ENCODE measurements at places on chromosomes 13 and 19.

DNA sequence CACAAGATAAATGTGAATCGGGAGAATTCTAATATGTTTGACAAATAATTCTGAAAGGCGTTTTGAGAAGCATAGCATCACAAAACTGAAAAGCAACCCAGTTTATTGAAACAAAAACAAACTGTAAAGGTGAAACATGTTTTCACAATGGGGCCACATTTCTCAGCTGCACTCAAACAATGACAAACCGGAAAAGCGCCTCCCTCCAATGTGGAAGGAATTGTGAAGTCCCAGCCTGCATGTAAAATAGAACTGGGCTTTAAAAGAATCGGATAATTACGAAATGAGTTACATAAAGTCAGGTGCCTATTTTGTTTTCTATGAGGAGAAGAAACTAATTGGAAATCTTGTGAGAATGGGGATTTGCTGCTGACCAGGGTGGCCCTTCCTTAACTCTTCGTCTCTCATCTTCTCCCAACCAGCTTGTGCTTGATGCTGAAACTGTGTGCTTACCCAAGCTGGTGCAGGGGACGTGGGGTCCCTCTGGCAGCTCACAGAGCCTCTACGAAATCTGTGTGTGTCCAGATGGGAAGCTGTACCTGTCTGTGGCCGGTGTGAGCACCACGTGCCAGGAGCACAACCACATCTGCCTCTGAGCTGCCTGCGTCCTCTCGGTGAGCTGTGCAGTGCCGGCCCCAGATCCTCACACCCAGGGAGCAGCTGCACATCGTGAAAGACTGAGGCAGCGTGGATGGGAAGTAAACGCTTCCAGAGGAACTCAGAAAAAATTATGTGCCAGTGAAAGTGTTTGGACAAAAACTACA, 109.4 kb downstream of the SACS start:
- DNase-seq, result no peak

DNA sequence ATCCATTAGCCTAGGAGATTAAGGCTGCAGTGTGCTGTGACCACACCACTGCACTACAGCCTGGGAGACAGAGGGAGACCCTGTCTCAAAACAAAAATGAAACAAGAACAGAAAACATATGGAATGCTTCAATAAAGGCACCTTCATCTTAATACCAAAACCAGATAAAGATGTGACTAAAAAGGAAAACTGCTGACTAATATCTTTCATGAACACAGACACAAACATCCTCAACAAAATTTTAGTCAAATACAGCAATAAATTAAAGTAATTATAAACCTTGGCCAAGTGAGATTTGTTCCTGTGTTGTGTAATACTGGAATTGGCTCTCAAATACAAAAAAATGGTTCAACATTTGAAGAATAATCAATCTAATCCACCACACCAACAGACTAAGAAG, 103.5 kb downstream of the PRR20E start:
- no peak for DNase-seq

GRCh38 chr19:56201973-56202372, at the start of gene ZSCAN5C:
Gene ZSCAN5C (plus strand): TSS chr19:56202273. CDS start chr19:56205914, 3,641 bp downstream.
- DNase-seq, result no peak

DNA sequence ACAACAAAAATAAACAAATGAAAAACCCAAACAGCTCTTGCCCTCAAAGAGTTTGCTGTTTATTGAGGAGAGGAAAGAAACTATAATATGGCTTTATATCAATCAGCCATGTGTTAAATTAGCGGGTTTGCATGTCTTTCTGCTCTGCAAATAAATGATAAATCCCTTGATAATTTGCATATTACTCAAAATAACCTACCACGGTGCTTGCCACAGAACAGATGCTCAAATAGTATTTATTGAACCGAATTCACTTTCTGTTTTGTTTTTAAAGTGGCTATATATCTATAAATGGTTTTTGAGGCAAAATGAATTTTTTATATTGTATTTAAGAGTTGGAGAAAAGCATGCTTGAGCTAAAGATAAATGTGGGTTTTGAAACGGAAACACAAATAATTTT, 428.1 kb downstream of the ITGBL1 start:
- DNase-seq, result no peak

DNA sequence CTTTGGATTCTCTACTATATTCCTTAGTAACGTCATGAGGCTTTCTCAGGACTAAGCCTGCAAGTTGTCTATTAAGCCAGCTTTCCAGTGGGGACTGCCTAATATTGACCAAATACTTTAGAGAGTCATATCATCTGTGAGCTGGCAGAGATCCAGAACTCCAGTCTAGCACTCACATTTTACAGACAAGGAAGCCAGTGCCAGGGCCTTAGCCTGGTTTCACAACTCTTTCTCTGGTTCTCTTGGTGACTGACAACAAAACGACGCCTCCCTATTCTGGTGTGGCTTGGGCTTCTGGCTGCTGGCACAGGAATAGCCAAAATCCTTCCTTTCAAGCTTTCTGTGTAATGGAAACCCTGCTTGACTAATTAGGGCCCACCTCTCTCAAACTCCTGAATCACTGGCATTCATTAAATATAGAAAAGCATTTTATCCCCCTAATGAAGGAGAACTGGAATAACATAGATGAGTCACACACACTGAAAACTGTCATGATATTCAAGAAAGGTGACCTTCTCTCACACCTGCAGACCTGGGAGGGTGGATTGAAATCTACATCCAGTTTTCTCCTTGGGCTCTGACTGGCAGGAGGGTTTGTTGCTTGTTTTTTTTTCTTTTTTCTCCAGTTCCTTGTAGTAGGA, 75.2 kb upstream of the UBL3 start:
- DNase-seq, result no peak

GRCh38 chr13:36068566-36068965, 62.6 kb downstream of the DCLK1 start:
- no peak for DNase-seq

DNA sequence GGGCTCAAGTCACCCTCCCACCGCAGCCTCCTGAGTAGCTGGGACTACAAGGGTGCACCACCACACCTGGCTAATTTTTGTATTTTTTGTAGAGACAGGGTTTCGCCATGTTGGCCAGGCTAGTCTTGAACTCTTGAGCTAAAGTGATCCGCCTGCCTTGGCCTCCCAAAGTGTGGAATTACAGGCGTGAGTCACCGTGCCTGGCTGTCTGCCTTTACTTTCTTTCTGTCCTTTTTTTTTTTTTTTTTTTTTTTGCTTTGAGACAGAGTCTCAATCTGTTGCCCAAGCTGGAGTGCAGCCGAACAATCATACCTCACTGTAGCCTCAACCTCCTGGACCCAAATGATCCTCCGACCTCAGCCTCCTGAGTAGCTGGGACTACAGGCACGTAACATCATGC, 25.0 kb upstream of the OR1M1 start:
- no peak for DNase-seq

DNA sequence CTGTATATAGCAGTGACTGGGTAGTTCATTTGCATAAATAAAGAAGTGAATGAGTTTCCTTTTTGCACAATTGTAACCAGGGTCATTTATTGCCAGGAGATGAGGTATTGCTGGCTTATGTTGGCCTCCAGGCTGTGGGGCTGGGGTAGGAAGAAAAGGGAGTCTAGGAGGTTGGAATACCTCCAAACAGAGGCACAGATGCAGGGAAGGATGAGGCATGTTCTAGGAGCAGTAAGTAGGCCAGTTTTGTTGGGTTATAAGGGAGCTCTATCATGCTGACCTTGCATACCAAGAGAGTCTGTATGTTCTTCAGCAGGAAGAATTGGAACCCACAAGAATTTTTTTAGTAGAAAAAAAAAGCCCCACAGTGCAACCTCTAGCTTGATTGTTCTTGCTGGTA, 17.2 kb upstream of the CYSLTR2 start:
- DNase-seq, result no peak

DNA sequence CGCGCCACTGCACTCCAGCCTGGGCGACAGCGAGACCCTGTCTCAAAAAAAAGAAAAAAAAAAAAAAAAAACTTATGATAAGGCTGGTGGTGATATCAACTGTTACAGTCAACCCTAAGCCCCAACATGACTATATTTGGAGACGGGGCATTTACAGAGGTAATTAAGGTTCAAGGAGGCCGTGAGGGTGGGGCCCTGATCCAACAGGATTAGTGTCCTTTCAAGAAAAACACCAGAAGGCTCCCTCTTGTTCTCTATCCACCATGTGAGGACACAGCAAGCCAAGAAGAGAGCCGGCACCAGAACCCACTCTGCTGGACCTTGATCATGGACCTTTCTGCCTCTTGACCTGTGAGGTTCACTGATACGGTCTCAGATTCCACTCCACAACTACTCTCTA, 14.1 kb downstream of the MIER2 start:
- DNase-seq, result no peak

- DNase-seq, result no peak
These were observed 19.1 kb upstream of the KCTD4 start for GRCh38 chr13:45219938-45220375.

- no peak for DNase-seq
These were observed 79.2 kb upstream of the C13orf46 start for GRCh38 chr13:114053026-114053425.

DNA sequence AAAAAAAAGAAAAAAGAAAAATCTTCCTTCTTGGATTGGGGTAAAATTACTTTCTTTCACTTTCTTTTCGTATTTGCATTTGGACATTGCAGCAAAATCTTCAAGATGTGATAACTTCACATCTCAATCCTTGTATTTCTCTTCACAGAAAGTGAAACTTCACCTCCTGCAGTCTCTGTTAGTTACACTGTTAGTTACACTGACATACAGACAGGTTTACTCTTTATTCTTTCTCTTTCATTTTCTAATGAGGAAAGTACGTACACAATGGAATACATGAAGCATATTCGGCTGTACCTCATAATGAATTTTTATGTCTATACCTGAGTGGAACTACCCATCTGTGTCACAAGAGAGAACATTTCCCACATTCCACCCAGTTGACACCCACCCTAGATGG, 459.1 kb upstream of the GPC6 start:
- DNase-seq, result no peak

DNA sequence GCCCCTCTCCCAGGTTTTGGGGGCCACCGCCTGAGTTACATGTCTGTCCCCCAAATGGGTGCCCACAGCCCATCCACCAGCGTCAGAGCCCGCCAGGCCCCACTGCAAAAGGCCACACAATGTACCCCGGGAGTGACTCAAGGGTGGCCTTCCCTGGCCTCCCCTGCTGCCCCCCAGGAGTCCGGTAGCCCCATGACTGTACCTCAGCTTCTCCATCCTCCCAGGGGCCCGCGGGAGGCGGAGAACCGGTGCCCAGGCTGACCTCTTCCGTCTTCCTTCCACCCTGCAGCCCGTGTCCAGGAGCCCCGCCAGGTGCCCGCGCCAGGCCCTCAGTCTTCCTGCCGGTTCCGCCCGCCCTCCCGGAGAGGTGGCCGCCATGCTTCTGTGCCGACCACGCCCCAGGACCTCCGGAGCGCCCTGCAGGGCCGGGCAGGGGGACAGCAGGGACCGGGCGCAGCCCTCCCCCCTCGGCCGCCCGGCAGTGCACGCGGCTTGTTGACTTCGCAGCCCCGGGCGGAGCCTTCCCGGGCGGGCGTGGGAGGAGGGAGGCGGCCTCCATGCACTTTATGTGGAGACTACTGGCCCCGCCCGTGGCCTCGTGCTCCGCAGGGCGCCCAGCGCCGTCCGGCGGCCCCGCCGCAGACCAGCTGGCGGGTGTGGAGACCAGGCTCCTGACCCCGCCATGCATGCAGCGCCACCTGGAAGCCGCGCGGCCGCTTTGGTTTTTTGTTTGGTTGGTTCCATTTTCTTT, 10.3 kb downstream of the CBARP start:
- DNase-seq, result no peak

DNA sequence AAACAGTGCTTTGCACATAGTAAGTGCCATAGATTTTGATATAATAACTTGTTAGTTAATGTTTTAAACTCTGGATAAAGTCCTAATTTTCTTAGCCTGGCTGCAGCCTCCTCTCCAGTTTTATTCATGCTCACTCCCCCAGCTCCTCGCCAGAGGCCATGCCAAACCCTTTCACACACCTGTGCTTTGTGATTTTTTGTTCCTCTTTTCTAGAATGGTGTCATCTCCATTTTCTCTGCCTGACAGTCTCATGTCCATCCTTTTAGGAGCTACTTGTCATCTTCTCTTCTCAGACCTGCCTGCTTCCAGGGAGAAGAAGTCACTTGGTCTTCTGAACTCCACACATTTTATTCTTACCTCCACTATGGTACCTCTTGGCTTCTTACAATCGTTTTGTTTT, 55.8 kb upstream of the SPATA13 start:
- no peak for DNase-seq

DNA sequence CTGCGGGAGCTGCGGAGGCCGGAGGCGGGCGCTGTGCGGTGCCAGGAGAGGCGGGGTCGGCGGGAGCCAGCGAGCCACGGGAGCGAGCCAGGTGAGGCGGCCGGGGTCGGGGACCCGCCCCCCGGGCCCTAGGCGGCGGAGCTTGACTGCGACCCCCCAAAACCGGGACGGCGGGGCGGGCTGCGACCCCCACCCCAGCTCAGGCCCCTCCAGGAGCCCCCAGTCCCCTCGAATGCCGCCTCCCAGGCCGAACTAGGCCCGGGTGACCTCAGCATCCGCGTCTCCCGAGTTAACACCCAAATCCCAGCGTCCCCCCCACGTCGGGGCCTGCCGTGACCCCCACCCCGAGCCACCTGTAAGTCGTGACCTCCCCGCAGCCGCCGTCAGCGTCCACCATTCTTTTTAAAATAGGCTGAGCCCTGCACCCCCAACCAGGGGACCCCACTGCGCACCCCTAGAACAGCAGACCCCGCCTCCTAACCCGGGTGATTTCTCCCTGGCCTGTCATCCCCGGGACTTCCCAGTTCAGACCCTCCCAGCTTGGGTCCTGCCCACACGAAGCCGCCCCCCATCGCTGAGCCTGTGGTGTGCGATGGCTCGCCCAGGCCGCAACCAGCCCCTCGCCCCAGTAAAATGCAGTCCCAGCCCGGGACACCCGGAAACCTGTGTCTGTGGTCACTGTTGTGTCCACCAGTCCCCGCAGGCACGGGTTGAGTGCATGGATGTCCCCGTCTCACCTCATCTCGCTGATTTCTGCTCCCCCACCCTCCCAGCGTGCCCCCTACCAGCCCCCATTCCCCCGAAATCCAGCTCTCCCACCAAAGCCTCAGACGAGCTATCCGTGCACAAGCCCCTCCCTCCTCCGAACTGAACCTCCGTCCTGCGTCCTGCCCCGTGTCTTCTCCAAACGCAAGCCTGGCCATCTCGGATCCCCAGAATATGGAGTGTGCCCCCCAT, 551 bp downstream of the FZR1 start:
- no peak for DNase-seq

- DNase-seq, result no peak
These were observed 23.7 kb upstream of the GPR18 start for GRCh38 chr13:99281811-99282263.

DNA sequence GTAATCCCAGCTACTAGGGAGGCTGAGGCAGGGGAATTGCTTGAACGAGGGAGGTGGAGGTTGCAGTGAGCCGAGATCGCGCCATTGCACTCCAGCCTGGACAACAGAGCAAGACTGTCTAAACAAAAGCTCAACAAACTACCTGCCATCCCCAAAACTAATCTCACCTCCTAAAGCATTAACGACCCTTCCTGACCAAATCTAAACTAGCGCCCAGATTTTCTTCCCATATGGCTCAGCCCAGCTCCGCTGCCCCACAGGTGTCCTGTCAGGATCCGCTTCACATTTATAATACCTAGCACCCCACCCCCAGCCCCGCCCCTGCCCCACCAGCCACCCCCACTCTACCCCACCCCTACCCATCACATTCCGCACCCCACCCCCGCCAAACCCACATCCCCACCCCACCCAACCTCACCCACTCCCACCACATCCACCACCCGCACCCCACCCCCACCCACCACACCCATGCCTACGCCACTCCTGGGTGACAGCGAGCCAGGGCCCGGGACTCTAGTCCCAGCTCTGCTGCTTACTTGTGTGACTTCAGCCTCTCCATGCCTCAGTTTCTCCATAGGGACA, 599 bp downstream of the C19orf12 start:
- no peak for DNase-seq
